Left ventricle myocardium inferior (tissue), 1 donor: ENCODE measurements at places on chromosomes 1 and 21. TPM values are rescaled to one million over a fixed set of nuclear protein-coding genes. Genes with fewer than 3 reads are reported as not detected.

DNA sequence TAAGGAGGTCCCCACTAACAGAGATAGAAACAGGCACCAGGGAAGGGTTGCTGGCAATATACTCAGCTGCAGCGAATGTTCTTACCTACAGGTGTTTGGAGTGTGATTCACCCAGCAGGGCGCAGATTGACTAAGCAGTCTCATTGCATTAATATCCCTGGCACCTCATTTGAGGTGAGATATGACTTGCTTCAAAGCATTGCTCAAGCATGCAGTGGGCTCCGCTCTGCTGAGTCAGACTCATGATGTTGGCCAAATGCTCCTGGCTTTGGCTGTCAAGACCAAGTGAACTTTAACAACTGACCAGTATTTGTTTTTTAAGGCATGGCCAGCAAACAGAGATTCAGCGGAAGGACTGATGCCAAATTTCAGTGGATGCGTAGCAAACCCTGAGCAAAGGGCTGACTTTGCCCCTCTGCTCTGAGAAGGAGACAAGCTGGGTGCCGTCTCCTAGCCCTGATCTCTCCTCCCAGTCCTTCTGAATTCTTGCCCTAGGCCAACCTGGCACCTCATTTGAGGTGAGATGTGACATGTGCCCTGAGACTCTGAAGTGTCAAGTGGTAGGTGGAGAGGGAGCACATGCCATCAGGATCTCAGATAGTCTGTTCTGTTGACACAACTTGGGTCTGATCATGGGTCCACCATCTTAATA lies 187.1 kb upstream of the COA6 start:
- no peak overlapping the region for H3K27ac ChIP-seq
- DNase-seq: no peak
- H3K27me3 ChIP-seq: peaks cover 30% of the 10 kb centered on the region
- H3K4me1 ChIP-seq: no peaks in the 10 kb centered on the region
- H3K36me3 ChIP-seq: no peaks in the 10 kb centered on the region

- no peaks in the 10 kb centered on the region for H3K36me3 ChIP-seq
- no peak for DNase-seq
- no peaks in the 10 kb centered on the region for H3K4me1 ChIP-seq
These were observed 382.7 kb downstream of the DPYD start for GRCh38 chr1:97538113-97538512.

- no peaks in the 10 kb centered on the region for H3K27me3 ChIP-seq
- no peak overlapping the region for H3K4me3 ChIP-seq
- H3K4me1 ChIP-seq: peaks cover 51% of the 10 kb centered on the region
- no peak for DNase-seq
- no peaks in the 10 kb centered on the region for H3K36me3 ChIP-seq
- no peak overlapping the region for H3K27ac ChIP-seq
These were observed 37.0 kb downstream of the ARHGEF11 start for GRCh38 chr1:157008502-157008901.

The PDE9A gene
- 3.2 TPM for total RNA-seq

The PGLYRP4 gene
- total RNA-seq: not detected

DNA sequence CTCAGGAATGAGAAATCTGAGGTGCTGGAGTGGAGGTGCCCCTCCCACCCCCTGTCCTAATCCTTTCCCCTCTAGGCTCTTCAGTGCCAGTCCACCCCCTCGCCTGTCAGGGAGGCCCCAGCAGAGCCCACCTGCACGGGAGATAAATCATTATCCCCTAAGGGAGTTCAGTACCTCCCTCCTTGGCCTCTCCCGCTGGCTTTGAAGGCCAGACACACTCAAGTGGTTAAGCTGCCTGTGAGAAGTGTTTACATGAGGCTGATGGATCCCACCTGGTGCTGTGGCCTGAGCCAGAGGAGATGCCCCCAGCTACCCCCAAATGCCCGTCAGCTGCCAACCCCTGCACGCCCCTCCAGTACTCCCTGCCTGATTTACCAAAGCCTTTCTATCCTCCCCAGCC lies 3.7 kb downstream of the RSPO1 start:
- H3K4me1 ChIP-seq: peaks cover 11% of the 10 kb centered on the region
- no peaks in the 10 kb centered on the region for H3K36me3 ChIP-seq

DNA sequence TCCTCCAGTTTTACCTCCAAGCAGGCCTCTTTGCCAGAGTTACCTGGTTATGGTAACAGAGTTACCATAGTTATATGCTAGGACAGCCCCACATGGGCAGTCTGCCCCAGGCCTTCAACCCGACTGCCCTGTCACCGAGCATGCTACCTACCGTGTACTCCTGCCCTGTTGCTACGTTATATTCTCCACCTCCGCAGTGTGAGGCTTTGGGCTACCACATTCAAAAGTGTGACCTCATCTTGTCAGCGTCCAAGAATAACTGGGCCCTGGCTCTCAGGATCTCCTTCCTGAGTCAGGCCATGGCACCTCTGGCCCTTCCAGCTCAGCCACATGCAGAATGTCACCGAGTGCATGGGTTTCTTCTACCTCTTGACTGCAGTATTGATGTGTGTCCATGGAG lies 8.9 kb downstream of the MAPKAPK2 start:
- H3K27me3 ChIP-seq: no peaks in the 10 kb centered on the region
- H3K36me3 ChIP-seq: peaks cover 8% of the 10 kb centered on the region
- H3K4me3 ChIP-seq: peak overlapping the region; percentile 46
- H3K27ac ChIP-seq: peak overlapping the region; percentile 97

DNA sequence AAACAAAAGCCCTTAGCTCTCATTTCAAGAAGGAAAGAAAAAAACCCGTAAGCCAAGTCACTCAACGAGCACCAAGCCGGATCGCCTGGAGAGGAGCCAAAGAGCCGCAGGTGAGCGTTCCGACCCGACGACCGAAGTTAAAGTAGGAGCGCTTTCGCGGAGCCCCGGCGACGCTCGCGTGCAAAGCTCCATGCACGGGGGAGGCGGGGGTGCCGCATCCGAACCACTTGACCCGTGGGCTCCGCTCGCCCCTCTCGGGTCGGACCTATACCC lies 382 bp downstream of the GPBP1L1 start:
- no peaks in the 10 kb centered on the region for H3K36me3 ChIP-seq
- no peaks in the 10 kb centered on the region for H3K27me3 ChIP-seq
- peak overlapping the region; percentile 95 for H3K4me3 ChIP-seq

DNA sequence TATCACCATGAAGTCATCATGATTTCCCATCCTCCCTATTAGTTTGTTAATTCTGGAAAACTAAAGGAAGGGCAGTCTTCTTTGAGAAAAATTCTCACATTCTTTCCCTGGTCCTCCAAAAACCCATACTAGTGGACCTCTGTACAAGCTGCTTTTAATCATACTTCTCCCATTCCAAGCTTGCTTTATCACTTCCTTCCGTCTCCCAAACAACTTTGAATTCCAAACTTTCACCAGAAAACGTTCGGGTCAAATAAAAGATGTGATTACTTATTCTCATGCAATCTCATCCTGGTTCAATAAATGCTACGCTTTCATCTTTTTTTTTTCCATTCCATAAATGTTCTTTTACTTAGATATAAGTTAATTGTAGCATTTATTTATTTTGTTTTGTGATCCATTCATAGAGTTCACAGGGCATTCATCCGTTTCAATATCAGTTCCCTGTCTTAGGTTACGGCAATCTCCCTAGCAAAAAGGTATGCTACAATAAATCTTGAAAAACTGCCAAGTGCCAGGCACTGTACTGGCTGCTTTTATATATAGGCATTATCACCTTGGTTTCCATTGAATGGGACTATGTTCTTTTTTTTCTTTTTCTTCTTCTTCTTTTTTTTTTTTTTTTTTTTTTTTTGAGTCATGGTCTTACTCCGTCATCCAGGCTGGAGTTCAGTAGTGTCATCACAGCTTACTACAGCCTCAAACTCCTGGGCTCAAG lies 100.2 kb upstream of the GREM2 start:
- H3K4me1 ChIP-seq: no peaks in the 10 kb centered on the region
- H3K4me3 ChIP-seq: no peak overlapping the region
- no peak for DNase-seq
- no peak overlapping the region for H3K27ac ChIP-seq

DNA sequence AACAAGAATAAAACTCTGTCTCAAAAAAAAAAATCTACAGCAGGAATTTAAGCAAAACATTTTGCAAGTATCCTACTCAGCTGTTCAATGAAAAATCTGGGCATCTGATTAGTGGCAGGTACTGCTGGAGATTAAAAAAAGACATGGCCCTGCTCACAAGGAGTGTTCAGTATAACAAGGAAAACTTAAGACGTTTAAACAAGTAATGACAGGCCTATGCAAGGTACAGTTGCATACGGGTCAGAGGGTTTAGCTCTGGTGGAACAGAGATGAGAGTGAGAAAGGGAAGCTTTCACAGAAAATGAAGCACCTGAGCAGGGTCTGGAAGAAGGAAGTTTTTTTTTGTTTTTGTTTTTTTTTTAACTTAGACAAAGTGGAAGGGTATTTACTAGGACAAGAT lies 23.0 kb downstream of the SNRNP40 start:
- no peak overlapping the region for H3K27ac ChIP-seq
- peaks cover 10% of the 10 kb centered on the region for H3K4me1 ChIP-seq
- H3K4me3 ChIP-seq: no peak overlapping the region
- no peaks in the 10 kb centered on the region for H3K27me3 ChIP-seq
- no peak for DNase-seq
- peaks cover 84% of the 10 kb centered on the region for H3K36me3 ChIP-seq

The ETS2 gene
- 40.9 TPM for total RNA-seq

DNA sequence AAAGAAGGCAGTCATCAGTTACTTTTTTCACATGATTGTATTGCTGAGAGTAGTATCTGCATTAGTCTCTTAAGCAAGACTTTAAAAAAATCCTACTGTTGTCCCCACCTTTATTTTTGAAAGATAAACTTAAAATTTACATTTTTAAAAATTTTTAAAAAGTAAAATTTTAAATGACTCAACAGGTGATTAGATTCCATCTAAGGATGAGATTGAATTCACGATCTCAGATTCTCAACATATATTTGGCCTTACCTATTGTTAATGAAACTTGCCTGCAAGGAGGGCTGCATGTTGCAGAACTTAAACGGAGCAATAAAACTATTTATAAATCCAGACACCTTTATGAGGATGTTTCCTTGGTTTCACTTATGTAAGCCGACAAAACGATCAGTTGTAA lies 75.2 kb downstream of the OLFML2B start:
- no peak for DNase-seq
- no peaks in the 10 kb centered on the region for H3K27me3 ChIP-seq
- H3K4me3 ChIP-seq: no peak overlapping the region
- H3K4me1 ChIP-seq: peaks cover 23% of the 10 kb centered on the region

GRCh38 chr1:173870252-173871075 lies 2.3 kb downstream of the ZBTB37 start:
- H3K4me1 ChIP-seq: peaks cover 57% of the 10 kb centered on the region
- H3K27ac ChIP-seq: peak overlapping the region; percentile 99
- H3K27me3 ChIP-seq: no peaks in the 10 kb centered on the region
- H3K4me3 ChIP-seq: no peak overlapping the region

GRCh38 chr1:9652379-9653209 lies 1.1 kb downstream of the PIK3CD start:
- H3K4me3 ChIP-seq: peak overlapping the region; percentile 64
- H3K4me1 ChIP-seq: peaks cover 19% of the 10 kb centered on the region
- H3K27me3 ChIP-seq: peaks cover 63% of the 10 kb centered on the region
- DNase-seq: peak; percentile 35

The RRAGC gene
- 20.0 TPM for total RNA-seq

DNA sequence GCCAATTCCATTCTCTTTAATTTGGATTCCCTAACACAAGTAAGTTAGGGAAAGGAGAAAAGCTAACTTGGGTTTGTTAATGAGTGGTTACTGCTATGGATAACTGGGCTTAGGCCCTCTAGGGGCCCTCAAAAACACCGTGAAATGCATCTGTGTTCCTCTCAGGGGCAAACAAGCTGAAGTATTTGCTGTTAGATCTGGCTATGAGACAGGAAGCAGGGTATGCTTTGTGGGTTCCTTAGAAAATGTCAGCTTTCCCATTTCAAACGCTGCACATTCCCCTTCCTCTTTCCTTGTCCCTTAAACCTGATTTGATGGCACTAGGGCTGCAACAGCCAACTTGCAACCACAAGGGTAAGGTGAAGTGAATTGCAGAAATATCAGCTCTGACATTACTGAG lies 5.7 kb upstream of the CAP1 start:
- peak overlapping the region; percentile 100 for H3K27ac ChIP-seq
- H3K4me3 ChIP-seq: no peak overlapping the region
- H3K4me1 ChIP-seq: peaks cover 55% of the 10 kb centered on the region

The SLC22A15 gene
- total RNA-seq: 8.4 TPM

The LRRC38 gene
- 0.30 TPM for total RNA-seq

- H3K4me3 ChIP-seq: no peak overlapping the region
- no peaks in the 10 kb centered on the region for H3K36me3 ChIP-seq
- H3K4me1 ChIP-seq: no peaks in the 10 kb centered on the region
- DNase-seq: no peak
- H3K27me3 ChIP-seq: no peaks in the 10 kb centered on the region
These were observed 57.8 kb downstream of the EPB41 start for GRCh38 chr1:28971980-28972771.

DNA sequence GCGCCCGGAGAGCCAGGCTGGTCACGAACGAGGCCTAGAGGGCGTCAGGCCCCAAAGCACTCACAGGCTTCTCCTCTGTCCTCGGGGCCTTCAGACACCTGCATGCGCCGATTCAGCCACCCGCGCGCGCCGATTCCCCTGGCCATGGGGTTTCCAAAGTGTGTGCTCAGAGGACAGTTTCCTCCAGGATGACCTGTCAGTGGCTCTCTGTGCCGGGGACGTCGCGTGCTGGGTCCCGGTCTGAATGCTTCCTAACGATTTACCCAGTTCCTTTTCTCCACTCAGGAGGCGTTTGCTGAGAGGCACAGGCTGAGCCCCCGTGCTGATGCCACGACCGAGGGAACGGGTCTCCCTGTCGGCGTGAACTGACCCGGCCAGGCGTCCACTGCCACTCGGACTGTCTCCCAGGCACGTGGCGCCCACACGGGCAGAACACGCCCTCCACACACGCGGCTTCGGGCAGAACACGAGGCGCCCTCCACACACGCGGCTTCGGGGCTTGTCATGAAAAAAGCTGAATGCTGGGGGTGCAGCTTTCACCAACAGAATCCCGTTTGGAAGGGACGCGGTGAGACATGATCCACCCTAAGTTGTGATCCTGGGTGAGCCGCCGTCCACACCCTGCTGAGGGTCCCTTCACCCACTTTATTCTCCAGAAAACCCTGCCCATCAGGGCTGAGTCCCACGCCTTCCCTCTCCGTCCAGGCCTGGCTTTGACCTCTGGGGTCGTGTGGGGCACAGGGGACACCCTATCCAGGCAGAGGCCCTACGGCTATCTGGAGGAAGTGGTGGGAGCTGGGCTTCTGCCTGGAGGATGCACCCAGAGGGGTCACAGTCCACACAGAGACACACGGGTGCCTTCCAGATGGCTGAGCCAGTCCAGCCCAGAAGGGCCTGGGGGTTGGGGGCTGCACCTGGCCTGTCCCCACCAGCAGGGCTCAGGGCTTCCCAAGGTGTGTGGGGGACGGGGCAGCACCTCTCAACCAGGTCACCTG lies 56.1 kb downstream of the COL6A1 start:
- H3K4me1 ChIP-seq: peaks cover 28% of the 10 kb centered on the region
- H3K27ac ChIP-seq: peak overlapping the region; percentile 82
- no peaks in the 10 kb centered on the region for H3K36me3 ChIP-seq
- no peaks in the 10 kb centered on the region for H3K27me3 ChIP-seq
- no peak overlapping the region for H3K4me3 ChIP-seq
- DNase-seq: no peak
